ENCODE measurements at places on chromosomes 7 and 10.

DNA sequence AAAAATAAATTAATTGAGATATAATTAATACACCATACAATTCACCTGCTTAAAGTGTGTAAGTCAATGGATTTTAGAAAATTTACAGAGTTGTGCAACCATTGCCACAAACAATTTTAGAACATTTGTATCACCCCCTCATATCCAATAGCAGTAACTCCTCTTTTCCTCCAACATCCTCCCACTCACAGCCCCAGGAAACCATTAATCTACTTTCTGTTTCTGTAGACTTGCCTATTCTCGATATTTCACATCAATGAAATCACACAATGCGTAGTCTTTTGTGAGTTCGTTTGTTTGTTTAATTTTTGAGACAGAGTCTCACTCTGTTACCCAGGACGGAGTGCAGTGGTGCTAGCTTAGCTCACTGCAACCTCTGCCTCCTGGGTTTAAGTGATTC lies 13.7 kb upstream of the HERC4 start:
- DNase-seq: peak; percentile 24

- DNase-seq: no peak
These were observed 2.1 kb upstream of the RALA start for GRCh38 chr7:39621261-39621660.

GRCh38 chr7:11170175-11170574 lies 196.5 kb downstream of the PHF14 start:
- DNase-seq: no peak

GRCh38 chr7:120259386-120259785 lies 13.6 kb upstream of the KCND2 start:
- no peak for DNase-seq

DNA sequence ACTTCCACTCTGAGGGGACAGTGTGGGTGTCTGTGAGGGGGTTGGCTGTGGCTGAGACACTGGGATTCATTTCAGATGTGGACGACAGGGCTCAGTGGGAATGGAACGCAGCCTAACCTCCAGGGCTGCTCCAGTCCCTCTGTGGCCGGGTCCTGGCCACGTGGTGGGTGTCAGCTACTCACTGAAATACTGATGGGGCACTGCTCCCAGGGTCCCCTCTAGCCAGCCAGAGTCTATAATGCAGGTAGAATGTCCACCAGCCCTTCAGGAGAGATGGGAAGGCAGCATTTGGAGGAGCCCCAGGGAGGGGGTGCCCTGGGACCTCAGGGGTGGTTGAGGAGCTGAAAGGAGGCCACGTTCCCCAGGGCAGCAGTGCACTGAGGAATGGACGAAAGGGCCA lies 87.2 kb upstream of the LANCL2 start:
- DNase-seq: no peak

- no peak for DNase-seq
These were observed 234.5 kb downstream of the AHR start for GRCh38 chr7:17532861-17533404.

- DNase-seq: no peak
These were observed 30.5 kb downstream of the ARMC3 start for GRCh38 chr10:22958338-22958737.

DNA sequence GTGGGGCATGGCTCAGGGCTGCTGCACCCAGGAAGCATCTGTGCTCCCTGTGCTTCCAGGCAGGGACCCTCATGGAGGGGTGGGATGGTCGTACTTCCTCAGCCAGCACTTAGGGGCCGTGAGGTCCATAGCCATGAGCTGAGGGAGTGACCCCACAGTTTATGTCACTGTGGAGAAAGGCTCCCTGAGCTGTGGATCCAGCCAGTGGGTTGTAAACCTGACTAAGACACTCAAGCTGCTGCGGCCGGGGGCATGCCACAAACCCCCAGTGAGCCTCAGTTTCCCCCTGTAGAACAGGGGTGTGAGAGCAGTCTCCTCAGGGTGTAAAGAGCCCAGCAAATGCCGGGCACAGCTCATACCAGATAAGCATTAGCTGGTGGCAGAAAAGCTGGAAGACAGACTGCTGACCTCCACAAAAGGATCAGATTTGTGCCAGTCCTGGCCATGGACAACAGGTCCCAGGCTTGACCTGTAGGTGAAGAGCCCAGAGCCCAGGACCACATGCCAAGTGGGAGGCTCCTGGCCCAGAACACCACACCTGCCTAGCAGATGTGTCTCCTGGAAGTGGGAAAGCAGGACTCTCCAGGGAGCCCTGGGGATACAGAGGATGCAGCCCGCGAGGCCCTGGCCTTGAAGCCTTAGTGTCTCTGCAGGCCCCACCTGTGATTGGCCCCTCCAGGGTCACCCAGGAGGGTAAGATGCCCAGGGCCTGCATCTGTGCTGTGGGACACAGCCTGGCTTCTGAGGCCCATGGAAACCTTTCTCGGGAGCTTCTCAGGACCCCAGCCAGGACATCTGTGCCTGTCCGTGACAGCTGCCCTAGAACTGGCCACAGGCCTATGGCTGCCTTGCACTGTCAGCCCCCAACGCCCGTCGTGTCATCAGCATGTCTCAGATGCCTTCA lies 78.1 kb upstream of the RET start:
- DNase-seq: no peak

DNA sequence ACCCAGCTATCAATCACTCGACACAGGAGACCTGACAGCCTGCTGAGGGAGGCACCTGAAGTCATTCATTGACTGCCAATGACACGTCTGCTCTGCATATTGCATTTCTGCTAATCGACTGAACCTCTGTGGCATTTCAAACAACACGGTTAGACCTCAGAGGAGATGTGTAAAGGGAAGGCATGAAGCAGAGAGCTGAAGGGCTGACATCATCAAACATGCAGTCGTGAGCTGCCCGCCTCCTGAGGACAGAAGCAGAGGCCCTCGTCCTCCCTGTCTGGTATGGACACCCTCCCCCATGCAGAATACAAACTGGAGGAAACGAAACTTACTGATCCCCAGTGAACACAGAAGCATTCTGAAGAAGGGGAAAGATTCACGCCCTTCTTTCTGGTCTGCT lies 462.6 kb upstream of the MGMT start:
- no peak for DNase-seq

DNA sequence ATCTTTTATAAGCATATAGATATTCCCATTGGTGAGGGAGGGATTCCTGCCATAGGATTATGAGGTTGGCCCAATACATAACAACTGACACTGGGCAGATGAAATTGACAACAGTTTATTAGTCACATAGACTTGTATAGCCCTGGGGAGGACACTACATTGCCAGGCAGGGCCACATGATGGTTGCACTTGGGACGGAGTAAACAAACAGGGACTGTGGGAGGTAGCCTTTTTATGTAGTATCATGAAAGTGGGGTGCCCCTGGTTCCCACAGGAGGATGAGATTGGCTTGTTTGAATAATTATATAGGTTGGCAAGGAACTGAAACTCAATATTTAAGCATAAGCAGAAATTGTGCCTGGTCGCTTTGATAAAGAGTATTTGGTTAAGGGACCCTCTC lies 23.5 kb downstream of the TRIM24 start:
- DNase-seq: no peak

DNA sequence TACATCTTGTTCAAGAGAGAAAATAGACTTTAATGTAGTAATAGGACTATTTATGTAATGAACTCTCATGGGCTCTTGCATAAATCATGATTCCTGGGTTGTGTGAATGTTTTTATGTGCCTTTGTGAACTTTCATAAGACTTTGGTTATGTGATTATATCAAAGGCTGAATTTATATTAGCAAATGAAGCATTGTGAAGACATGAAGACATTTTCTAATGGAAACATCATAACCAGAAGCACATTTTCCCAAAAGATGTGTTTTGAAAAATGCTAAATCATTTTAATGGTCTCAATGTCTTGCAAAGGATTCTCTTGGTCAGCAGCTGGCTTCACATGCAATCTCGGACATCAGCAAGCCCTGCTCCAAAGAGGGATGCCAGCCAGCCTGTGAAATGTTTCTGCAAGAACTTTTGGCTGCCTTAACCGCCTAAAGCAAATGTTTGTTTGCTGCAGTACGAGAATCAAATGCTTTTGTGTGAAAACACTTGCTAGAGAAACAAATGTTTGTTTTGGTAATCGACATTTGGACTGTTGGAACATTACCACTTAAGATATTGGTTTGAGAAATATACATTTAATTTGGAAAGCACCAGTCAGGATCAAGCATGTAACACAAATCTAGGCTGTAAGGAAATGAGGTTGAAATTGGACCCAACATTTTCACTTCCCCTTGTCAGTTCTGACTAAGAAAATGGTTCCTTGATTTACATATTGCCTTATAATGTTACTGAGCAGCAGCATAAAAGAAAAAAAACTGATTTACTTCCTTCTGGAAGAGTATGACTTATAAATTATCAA lies 102.1 kb downstream of the RTKN2 start:
- DNase-seq: no peak

DNA sequence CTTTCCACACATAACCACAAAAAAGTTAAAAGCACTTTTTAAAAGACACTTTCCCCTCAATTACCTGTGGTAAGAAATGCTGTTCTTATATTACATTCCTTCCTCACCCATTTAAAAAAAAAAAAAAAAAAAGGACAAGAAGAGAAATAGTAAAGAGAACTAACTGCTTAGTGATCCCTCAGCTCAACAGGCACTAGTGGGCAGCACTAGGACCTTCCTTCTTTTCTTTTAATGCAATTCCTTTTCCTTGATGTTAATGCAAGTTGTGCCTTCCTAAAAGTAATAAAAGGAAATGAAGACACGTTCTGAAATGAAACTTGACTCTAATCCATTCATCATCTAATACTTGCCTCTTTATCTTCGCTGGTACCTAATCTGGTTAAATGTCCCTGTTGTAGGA lies 189.7 kb downstream of the TCF7L2 start:
- DNase-seq: no peak

GRCh38 chr10:6364283-6364682 lies 161.6 kb downstream of the PFKFB3 start:
- no peak for DNase-seq

DNA sequence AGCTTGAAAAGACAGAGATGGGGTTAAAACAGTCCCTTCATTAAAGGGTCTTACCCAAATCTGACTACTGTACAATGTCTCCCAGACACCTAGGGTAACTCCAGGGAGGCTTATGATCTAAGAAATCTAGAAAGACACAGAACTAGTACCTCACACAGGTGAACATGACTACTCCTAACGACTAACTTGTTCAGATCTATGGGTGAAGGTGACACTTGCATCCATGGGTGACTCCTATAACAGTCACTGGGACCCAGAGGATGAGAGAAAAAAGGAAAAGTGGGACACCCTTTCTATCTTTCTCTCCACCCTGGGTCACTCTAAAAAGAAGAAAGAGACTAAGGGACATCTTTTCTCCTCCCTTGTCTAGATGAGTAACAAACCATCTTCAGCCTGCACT lies 19.2 kb downstream of the AKR1C8 start:
- no peak for DNase-seq

DNA sequence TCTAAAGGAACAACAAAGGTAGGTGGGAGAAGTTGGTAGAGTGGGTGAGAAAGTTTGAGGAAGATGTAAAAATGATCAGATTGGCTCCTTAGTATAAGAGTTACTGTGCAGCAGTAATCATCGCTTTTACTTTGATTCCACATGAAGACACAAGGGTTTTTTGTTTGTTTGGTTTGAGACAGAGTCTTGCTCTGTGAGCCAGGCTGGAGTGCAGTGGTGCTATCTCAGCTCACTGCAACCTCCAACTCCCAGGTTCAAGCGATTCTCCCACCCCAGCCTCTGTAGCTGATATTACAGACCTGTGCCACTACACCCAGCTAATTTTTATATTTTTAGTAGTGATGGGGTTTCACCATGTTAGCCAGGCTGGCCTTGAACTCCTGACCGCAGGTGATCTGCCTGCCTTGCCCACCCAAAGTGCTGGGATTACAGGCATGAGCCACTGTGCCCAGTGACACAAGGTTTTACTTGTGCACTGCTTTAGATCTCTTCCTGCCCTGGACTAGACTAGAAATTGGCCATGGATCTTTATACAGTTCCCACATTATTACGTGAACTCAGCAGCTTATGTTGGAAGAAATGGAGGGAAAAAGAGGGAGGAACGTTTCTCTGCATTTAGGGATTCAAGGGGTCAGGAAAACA lies 10.7 kb downstream of the LUC7L2 start:
- no peak for DNase-seq

GRCh38 chr7:146655928-146656797 lies 539.6 kb downstream of the CNTNAP2 start:
- DNase-seq: no peak

Measured in activated CD4-positive, alpha-beta memory T cell treated with anti-CD3 and anti-CD28 coated beads for 36 hours (primary cell).